ENCODE measurements at places on chromosomes 6 and 20.

- DNase-seq, result no peak
These were observed 34.4 kb upstream of the RAB23 start for GRCh38 chr6:57256541-57256940.

DNA sequence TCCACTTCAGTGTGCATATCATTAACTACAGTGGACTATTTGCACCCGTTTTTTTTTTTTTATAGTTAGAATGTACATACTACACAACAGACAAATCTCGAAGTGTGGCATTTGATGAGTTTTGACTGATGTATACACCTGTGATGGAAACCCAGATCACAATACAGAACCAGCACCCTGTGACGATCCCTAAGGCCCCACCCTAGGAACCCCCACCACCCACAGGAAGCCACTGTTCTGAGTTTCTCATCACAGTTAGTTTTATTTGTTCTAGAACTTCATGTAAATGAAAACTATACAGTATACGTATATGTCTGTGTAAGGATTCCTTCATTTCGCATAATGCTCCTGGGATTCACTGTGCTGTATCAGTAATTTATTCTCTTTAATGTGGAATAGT, 102.8 kb downstream of the IRF4 start:
- no peak for DNase-seq

DNA sequence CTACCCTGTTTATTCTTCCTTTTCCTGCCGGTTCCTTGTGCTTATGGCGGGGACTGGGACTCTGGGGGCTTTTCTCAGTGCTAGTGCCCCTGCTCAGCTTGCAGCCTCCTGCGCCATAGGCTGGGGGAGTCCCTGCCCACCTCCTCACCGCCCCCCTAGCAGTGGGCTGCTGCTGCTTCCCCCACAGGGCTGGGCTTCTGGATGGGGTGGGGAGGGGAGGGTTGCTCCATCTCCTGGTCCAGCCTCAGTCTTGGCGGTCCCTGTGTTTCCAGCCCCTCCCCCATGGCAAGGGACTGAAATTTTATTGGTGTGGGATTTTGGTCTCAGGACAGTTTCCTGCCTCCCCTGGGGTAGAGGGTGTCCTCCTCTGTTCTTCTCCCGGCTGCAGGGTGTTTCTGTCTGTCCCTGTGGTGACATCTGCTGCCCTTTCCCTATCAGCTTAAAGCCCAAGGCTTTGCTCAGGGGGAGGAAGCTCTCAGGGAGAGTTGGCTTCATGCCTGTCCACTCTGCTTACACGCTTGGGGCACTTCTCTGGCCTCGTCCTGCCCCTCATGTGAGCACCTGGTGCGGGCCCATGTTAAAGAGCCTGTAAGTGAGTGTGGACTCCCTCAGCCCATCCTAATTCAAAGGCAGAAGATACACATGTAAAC, 100.6 kb downstream of the HIVEP1 start:
- DNase-seq, result no peak

DNA sequence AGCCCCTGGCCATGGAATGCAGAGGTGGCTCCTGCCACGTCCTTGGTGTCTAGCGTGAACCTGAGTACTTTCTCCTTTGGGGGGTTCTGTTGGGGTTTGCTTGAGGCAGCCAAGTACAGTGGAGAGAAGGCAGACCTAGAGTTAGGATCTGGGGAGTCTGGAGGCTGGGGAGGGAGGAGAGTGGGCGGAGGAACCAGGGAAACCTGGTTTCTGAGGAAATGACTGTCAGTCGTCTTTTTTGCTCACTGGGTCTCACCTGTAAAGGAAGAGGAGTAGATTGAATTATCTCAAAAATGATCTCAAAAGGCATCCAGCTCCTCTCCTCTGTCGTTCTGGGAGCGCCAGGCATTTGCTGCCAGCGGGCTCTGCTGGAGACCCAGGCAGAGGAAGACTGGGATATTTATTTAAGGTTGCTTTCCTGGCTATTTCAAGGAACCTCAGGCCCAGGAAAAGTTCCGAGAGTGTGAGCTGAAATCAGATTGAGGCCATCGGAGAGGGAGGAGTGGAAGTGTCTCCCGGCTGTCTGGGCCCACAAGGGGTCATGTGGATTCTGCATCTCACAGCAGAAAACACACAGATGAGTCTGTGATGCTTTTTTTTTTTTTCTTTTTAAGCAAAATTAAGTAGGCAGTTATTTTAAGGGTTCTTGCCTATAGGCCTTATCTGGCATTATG, 16.1 kb downstream of the EPB41L1 start:
- DNase-seq, result no peak

DNA sequence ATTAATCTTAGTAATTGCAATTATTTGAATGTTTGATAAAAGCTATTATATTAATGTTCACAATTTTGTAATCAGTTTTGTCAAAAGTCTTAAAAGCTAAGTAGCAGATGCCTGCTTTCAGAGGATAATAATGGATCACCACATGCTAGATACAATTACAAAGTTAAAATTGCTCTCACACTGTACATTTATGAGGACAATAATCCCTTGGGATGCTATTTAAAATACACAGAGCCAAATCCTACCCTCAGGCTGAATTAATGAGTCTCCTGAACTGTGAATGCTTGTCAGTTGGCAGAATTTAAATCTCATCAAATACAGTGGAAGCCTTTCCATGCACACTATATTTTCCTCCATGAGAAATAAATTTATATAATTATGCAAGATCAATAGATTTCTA, 153.3 kb upstream of the SYNCRIP start:
- no peak for DNase-seq

GRCh38 chr6:166601956-166602355, 15.5 kb upstream of the RAMACL start:
- DNase-seq, result no peak

Measured in left lung (tissue), 14 donors.